ENCODE measurements at places on chromosomes 5 and 9.
A peak's percentile ranks its signal among the peaks of the same experiment; 100 is the strongest.

- DNase-seq, result no peak
Observed at GRCh38 chr9:133773889-133774655, 35.9 kb upstream of the SARDH start.

DNA sequence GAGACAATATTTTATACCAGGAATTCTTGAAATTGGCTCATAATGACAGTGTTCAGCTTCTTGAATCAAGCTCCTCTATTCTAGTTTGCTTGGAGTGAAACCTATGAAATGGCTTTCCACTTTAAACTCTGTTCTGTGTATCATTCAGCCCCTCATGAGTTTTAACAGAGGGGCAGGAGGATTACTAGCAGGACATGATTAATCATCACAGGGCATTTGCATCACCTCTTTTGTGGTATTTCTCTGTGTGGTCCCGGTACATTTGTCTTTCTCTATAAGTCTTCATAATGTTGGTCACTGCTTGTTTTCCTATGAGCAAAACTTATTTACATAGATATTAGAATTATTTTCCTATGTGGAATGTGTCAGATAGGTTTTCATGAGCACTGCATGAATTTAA lies 21.2 kb downstream of the CAST start:
- no peak for DNase-seq

GRCh38 chr5:78404682-78405293 lies 44.4 kb downstream of the SCAMP1 start:
- DNase-seq, result no peak

GRCh38 chr5:132310141-132310834 lies 16.1 kb downstream of the SLC22A4 start:
- no peak for DNase-seq

GRCh38 chr5:36162810-36163486 lies 11.0 kb downstream of the SKP2 start:
- DNase-seq, result no peak

- no peak for DNase-seq
Observed at GRCh38 chr5:113527746-113528145, 14.3 kb downstream of the YTHDC2 start.

DNA sequence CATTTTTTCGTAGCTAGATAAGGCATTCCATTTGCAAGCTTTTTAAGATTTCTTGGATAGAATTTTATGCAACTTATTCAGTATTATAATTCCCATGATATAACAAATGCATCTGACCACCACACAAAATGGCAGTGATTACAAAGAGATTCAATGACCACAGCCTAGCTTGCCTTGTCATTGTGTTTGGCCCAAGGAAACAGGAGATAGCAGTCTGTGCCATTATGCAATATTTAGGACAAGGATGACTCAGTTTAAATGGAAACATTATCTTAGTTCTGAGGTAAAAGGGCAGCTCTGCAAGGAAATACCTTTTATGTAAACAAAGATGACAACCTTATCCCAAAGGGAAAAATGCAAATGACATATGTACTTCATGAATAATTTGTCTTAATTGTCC lies 89.8 kb downstream of the NUDT12 start:
- no peak for DNase-seq

DNA sequence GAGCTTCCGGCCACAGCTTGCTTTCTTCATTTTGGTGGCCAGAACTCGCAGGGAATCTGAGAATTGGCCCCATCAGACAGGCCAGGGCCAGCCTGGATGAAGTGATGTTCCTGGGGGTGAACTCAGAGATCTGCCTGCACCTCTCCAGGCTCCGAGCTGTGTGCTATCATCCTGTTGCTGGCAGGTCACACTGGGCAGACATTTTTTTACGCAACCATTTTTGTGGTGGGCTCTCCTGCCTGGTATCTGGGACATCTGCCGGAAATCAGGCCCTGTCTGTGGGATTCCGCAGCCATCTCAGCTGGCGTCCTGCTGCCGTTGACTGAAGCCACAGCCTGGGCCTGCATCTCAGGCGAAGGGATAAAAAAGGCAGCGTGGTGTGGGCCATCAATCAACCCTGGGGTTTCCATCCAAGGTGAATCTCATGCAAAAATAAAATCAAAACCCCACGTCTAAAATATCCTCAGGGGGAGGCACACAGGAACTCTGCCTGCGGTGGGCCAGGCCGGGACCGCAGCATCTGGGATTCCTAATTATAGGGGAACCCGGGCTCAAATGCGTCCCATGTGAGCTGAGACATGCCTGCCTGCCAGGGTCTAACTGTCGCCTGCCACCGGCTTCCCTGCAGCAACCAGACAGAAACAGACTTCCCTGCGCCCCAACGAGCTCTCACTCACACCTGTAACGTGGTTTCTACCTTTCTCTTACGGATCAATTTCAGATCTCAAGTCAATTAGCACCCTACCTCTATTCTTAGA lies 174.3 kb downstream of the SYK start:
- DNase-seq, result no peak

DNA sequence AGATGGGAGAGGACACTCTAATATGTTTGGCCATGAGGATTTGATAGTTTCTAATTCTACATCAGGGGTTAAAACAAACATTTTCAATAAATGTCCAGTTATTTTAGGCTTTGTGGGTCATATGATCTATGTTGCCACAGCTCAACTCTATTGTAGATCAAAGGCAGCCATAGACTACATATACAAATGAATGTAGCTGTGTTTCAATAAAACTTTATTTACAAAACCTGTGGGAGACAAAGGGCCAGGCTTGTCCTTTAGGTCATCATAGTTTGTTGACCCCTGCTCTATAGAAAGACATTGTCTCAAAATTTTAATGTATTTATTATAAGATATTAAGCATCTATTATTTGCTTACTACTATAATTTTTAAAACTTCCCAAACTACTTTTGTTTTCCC lies 325.4 kb upstream of the MEF2C start:
- DNase-seq, result no peak

- no peak for DNase-seq
Observed at GRCh38 chr5:150356575-150357294, 762 bp upstream of the TCOF1 start.

DNA sequence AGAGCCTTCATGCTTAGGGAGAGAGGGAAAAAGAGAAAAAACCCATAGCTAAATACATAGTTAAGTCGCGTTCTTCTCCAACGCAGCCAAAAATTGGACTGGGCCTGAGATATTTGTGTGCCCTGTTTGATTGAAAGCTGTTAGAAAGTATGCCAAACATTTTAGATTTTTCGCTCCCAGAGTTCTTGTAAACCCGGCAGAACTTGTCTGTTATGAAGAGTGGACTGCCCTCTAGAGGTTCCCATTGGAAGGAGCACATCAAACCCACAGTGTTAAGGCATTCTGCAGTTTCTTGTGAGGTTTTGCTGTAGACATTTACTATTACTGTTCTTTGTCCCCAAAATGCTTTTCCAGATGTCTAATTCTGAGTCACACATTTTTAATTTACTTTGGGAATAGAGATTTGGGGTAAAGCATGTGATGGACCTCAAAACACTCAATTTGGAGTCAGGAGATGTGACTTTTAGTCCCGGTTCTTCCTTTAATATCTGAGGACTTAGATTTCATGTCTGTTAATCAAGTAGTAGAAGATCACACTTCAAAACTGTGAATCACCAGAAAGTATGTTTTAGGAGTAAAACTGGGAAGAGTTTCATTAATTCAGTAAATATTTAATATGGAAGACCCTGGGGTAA lies 96.6 kb downstream of the PCSK1 start:
- peak; percentile 54 for DNase-seq

- DNase-seq, result no peak
Observed at GRCh38 chr5:118193194-118193905, 795.0 kb downstream of the DTWD2 start.

DNA sequence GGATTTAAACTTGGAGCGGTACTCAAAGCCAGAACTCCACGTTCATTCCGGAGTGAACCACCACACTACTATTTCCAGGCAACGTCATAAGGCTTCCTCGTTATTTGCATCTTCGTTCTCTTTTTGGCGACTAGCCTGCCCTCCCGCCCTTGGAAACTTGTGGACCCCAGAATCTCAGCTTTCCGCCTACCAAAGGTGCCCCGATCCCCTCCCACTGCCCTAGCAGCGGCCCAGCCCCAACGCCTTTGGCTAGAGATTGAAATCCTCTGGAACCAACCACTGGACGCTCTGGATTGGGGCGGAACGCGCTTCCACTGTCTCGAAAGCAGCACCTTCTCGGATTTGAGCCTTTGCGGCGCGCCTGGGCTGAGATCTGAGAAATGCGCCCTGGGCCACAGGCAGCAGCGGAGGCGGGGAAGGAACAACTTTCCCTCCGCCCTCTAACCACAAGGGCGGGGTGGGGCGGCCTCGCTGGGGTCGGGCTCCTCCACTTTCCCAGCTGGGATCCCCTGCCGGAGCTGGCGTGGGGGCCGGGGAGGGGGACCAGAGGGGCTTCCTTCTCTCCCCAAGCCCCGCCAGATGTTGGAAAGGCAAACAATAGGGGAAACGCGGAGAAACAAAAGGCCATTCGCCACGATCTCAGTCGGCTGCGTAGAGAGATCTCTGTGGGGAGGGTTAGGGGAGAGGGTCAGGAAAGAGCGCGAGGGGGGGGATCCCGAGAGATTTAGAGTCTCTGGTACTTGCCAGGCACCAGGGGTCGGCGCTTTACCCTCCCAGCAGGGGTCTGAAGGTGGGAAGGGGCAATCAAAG lies 1.3 kb downstream of the MOB3B start:
- DNase-seq, result peak; percentile 49

DNA sequence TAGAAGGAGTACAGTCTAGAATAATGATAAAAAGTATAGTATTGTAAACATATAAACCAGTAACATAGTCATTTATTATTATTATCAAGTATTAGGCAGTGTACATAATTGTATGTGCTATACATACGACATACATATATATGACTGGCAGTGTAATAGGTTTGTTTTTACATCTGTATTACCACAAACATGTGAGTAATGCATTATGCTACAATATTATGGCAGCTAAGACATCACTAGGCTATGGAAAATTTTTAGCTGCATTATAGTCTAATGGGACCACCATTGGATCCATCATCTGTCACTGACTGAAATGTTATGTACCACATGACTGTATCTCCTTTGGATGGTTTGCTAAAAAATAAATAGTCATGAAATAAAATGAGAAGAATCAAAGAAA lies 530.0 kb downstream of the PRR16 start:
- no peak for DNase-seq

DNA sequence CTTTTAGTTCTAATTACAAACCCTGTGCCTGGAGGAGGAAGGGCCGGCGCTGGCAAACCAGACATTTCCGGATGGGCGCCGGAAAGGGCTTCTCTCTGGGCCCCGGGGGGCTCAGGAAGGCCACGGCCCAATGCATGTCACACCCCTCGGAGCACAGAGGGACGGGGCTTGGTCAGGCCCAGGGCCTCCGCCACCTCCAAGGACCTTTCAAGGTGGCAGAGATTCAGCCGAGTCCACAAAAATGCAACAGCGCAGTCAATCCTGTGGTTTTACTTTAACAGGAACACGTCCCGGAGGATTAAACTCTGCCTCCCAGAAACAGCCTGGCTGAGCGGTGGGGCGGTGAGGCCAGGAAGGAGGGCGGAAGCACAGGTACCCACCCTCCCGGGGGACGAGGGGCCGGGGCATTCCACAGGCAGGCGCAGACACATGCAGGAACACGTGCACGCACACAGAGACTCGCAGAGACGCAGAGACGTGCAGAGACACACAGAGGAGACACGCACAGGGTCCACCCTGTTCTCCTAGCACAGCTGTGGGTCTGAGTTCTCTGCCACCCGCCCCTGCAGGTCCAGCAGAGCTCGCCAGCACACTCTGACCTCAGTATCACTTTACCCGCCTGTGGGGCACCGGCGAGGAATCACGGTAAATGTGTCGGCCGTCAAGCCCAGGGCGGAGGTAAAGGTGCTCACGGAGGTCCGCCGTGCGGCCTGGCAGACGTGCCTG lies 23.0 kb downstream of the SLC9A3 start:
- no peak for DNase-seq

GRCh38 chr5:1874771-1875220 lies 7.9 kb downstream of the IRX4 start:
- DNase-seq, result no peak

DNA sequence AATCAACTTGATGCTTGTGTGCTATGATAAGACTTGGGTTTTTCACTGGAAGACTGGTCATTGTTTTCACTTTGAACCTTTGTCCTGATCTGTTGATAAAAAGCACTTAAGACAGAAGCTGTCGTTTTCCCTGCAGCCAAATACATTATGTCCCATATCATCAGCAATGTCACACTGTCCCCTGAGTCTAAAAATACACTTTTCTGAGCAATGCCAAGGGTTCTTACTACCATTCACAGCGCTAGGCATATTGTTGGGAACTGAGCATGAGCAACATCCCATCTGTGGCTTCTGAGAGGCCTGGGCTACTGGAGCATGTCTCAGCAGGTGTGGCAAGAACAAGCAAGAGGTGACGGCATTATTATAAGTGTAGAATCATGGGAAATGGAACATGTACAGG lies 81.8 kb downstream of the SEMA6A start:
- no peak for DNase-seq

DNA sequence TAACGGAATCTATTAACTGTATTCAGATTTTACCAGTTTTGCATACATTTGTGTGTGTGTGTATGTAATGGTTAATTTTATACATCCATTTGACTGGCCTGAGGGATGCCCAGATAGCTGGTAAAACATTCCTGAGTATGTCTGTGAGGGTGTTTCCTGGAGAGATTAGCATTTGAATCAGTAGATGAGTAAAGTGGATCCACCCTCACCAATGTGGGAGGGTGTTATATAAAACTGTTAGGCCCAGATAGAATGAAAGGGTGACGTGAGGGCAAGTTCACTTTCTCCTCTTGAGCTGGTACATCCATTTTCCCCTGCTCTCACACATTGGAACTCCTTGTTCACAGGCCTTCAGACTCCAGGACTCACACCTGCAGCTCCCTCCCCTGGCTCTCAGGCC lies 88.7 kb downstream of the EMB start:
- no peak for DNase-seq

GRCh38 chr9:83287021-83287420 lies 224.1 kb upstream of the RASEF start:
- no peak for DNase-seq

Measured in stimulated activated CD4-positive, alpha-beta T cell treated with anti-CD3 and anti-CD28 coated beads, Interleukin-2, amount 100 ng/mL, for 24 hours (primary cell).